ENCODE measurements at places on chromosomes 4 and X.

DNA sequence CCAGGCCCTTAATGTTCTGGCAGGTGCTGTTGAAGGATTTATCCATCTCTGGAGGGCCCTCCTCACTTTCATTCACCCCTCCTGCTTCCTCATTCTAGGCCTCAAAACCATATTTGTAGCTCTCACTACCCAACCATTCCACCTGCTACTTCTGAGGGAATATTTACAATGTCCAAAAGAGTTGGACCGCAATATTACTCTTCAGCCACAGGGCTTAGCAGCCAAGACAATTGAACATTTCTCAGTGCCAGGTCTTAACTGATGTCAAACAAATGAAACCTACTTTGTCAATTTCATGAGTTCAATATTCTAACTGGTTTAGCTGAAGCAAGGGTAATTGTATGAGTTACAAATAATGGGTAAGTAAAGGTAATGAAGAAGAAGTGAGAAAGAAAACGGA lies 113.2 kb downstream of the ENOX2 start:
- no peak for DNase-seq

GRCh38 chr4:159117968-159118367 lies 15.1 kb downstream of the RAPGEF2 start:
- no peak for DNase-seq

DNA sequence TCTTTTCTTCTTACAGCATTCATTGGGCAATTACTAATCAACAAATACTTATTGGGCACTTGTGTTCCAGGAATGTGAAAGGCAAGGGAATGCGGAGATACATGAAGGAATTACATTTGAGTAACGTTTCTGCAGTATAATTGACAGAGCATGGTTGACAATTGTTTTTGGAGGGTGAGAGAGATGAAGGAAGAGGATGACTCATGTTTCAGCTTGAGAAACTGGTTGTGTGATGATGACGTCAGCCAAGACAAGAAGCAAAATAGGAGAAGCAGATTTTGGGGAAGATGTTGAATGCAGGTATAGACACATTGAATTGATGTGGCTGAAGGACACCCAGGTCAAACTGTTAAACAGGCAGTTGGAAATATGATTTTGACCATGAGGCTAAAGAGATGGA lies 8.0 kb upstream of the CPEB2 start:
- no peak for DNase-seq

DNA sequence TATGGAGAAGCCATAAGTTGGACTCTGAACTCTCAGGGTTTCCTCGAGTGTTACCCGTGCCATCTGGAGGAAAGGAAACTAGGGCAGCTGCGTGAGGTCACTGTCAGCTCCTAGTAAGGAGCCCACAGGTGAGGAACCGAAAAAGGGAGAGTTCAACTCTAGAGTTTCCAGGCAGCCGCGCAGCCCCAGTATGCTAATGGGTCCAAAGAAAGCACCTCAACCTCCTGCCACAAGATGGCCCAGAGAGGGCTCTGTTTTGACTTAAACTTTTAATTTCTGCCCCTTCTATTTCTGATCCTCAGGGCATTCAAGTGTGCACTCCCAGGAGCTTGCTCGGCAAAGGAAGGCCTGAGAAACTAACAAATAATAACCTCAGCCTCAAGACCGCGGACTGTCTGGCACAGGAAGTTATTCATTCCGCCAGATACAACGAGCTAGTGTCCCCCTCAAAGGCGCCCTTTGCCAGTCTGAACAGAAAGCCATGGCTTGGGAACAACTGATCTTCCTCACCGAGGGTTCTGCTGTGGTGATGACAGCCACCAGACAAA lies 13.9 kb downstream of the SCARB2 start:
- DNase-seq: no peak

GRCh38 chr4:154399259-154399974 lies 92.2 kb downstream of the DCHS2 start:
- no peak for DNase-seq

- DNase-seq: no peak
Measured at GRCh38 chrX:43552156-43552555, 103.9 kb upstream of the MAOA start.
